Cerebellum (tissue), 4 donors: ENCODE measurements at places on chromosomes 6 and 20.

- DNase-seq, result no peak
Observed at GRCh38 chr6:43876602-43877001, 106.6 kb downstream of the VEGFA start.

GRCh38 chr20:5150226-5151076 is 23.6 kb downstream of the CDS2 start:
- no peak for DNase-seq

- no peak for DNase-seq
Observed at GRCh38 chr20:38840894-38841470, 35.5 kb downstream of the PPP1R16B start.

GRCh38 chr20:53077373-53078205 is 105.4 kb downstream of the TSHZ2 start:
- no peak for DNase-seq

- DNase-seq, result no peak
Observed at GRCh38 chr20:25310268-25310920, 62.5 kb downstream of the PYGB start.

DNA sequence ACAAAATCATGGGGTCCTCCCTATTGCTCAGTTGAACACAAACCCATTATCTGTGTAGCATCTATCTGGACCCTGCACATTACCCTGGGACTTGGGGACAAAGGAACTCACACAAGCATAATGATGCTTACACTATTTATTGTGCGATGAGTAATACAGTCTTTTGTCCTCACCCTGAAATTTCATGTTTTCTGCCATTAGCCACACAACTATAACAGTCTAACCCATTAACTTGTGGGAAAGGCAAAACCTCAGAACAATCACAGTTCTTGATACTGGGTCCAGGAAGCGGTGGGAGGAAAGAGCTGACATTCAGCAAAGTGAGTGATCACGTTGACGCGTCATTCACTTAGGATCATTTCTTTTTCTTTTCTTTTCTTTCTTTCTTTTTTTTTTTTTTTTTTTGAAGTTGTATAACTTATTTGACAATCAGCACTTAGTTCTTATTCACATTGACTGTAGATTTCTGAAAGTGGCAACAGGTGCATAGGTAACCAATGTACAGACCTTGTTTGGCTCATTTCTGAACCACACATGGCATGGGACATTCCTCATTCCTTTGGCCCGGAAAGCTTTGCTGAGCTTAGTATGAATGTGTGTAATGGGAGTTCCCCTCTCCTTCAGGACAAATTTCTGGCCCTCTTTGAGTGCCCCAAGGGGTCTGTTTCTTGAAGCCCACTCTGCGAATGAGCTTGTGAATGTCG is 94.8 kb upstream of the CNKSR3 start:
- no peak for DNase-seq

DNA sequence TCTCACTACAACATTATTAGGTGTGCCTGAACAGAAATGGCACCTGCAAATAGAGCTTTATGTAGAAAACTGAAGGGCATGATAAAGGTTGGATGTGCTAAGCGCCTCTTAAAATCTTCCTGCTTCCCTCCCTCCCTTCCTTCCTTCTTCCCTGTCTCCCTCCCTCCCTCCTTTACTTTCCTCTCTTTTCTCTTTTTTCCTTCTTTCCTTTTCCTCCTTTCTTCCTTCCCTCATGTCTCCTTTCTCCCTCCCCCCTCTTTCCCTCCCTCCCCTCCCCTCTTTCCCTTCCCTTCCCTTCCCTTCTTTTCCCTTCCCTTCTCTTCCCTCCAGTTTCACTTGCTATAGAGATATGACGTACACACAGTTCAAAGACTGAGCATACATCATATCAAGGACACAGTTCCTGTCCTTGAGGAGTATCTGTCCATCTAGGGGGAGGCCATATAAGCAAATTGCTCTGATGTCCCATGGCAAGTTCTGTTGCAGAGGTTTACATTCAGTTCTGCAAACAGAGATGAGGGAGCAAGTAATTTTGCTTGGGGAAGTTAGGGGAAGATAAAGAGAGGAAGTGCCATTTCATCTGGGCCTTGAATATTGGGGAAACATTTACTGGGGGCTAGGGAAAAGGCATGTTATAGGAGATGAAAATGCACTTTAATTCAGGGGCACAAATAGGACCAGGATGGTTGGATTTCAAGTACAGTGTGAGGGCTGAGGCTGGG is 79.0 kb upstream of the EEF1E1 start:
- no peak for DNase-seq

GRCh38 chr6:20840675-20841074 is 306.4 kb downstream of the CDKAL1 start:
- DNase-seq, result no peak

DNA sequence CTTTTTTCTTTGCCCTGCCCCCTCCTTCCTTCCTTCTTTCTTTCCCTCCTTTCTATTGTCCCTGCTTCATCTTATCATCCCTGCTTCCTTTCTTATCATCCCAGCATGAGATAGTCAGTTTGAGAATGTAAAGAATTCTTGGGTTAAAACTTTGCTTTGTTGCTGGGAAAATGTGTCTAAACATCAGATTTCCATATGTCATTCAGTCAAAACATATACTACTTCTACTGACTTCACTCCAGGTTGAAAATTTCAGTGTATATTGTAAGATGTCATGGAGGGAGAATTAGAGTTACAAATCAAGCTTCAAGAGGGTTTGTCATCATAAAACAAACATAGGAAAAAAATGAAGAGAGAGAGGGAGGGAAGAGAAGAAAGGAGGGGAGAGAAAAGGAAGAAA is 358.4 kb upstream of the SOX4 start:
- DNase-seq, result no peak
